ENCODE measurements at places on chromosomes 3 and 15. TPM values are rescaled to one million over a fixed set of nuclear protein-coding genes. Genes with fewer than 3 reads are reported as not detected.

The SLC30A4 gene
- 7.3 TPM for total RNA-seq

- no peak for DNase-seq
Observed at GRCh38 chr3:28013864-28014473, 227.4 kb upstream of the CMC1 start.

DNA sequence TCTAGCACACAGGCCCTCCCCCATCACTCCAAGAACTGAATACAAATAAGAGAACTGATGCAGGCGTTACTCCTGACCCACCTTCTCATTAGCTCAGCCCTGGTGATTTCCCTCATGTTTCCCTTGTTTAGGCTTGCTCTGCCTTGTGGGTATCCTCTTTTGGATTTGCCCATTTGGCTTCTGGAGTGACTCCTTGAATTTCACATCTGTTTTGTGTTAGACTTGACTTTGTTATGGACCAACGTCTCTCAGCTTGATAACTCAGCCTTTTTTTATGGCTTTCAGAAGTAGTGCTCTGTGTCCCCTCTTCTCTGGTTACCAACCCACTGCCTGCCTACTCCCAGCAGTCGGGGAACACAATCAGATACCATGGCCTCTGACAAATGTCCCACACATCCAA, 11.3 kb upstream of the TMOD3 start:
- no peak for DNase-seq

DNA sequence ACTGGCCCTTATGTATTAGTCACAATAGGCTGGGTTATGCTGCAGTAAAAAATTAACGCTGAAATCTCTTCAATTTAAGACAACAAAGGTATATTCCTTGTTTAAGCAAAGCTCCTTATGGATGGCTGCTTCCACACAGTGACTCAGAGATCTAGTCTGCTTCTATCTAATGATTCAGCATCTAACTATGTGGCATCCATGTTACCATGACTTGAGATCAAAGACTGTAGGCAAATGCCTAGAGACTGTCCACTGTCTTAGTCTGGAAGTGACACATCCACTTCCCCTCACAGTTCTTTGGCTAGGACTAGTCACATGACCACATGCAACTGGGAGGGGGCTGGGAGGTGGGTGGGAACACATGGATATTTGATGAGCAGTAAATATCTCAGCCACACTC, 61.3 kb upstream of the PSMD6 start:
- no peak for DNase-seq
